Activated naive CD8-positive, alpha-beta T cell treated with anti-CD3 and anti-CD28 coated beads for 36 hours (primary cell): ENCODE measurements at places on chromosomes 5 and 9.

GRCh38 chr9:20508242-20508641 lies 114.1 kb downstream of the MLLT3 start:
- DNase-seq = no peak

- DNase-seq = no peak
Measured at GRCh38 chr9:120946259-120946658, 19.7 kb upstream of the TRAF1 start.

DNA sequence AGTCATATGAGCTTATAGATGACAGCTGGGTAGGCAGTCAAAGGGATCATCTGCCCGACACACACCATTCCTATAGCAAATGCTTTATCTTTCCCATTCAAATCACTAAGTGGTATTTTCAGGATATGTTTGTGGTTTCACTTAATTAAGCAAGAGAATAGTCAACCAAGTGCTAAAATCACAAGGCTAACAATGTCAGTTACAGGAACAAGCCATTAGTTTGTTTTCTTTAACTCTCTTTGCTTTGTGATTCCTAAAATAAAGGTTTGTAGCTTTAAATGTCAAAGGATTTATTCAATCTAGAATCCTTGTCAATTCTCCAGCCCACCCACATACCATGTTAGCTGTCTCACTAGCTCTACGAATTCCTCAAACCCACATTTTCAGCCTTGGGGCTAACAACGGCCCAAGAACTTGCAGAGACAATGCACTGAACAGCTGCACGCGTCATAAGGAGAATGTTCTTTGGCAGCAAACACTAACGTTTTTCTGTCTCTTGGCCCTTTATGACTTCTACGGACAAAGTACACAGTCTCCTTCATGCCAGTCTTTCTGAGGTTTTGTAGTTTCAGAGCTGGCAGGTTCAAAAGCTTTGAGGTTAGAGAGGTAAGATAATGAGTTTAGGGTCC lies 56.6 kb downstream of the ELAVL2 start:
- no peak for DNase-seq

DNA sequence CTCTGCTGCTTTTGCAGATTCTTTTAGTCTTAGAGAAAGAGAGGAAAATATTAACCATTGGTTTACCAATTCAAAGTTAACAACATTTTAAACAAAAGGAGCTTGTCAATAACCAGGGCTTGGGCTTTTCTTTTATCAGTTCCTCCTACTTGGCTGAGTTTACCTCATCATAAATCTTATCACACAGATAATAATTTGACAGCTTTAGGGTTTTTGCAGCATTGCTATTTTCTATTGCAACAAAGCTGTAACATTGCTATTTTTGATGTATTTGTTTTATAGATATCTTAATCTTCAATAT lies 9.8 kb upstream of the ABL1 start:
- DNase-seq = no peak

DNA sequence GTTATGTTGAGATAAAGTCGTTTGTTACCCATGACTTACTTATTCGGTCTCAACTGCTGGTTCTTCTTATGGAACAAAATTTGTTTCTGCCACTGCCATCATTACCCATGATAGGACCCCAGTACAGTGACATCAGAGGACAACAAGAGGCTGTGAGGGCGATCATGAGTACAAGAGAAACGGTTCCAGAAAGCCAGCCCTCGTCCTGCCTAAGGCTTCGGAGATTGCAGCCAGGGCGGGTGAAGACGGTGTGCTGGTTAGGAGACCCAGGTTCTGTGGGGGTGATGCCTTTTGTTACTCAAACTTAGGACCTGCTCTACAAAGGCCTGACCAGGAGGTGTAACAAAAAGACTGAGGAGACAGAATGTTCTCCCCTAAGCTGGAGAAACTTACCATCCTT lies 10.9 kb downstream of the FYB1 start:
- DNase-seq = no peak

- DNase-seq = no peak
Measured at GRCh38 chr5:173691931-173692330, 75.5 kb upstream of the BOD1 start.

DNA sequence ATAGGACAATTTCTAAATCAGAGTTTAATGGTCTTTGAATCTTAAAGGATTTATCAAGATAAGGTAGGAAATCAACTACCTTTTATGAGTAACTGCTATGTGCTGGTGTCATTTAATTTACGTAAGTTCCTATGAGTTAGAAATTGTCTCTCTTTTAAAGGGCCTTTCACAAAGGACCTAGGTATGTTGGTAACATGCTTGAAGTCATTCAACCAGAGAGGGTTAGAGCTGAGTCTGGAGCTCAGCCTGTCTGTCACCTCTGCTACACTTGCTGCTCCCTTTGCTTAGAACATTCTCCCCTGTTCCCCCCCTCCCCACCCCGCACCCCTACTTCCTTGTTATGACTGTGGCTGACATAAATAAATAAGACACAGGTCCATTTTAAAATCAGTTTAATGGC lies 190.3 kb upstream of the SEMA6A start:
- DNase-seq = no peak

- DNase-seq = no peak
Measured at GRCh38 chr5:158026304-158027031, 167.5 kb upstream of the CLINT1 start.
